ENCODE measurements at places on chromosomes 2 and 18.
A peak's percentile ranks its signal among the peaks of the same experiment; 100 is the strongest.

DNA sequence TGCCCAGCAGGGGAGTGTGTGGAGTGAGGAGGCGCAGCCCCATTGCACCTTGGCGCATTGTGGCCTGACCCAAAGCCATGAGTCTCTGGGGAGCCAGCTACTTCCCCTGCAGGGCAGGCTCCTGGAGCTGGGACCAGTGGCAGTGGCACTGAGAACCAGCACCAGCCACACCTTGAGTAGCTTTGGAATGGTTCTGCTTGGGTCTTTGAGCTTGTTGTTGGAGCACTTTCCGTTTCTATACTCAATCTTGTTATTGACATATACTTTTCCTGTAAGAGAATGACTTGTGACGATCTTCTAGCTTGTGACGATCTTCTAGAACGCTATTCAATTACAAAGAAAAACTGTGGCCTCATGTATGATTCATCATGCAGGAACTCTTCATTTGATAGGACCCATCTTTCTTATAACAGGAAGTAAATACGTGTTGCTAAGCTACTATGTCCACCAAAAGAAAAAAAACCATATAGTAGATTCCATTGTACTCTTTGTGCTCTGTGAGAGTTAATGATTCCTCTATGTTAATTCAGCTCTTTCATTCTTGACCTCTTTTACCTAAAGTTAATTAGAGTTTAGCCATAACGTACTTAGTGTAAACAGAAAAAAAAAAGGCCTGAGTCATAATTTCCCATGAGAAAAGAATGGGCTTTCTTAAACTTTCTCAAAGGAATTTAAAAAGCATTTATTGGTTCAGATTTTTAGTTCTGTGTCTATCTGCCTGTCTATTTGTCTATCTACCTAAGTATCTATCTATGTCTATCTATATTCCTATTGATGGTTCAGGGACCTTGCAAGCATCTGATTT, 113.1 kb downstream of the GATA6 start:
- peak; percentile 84 for DNase-seq

DNA sequence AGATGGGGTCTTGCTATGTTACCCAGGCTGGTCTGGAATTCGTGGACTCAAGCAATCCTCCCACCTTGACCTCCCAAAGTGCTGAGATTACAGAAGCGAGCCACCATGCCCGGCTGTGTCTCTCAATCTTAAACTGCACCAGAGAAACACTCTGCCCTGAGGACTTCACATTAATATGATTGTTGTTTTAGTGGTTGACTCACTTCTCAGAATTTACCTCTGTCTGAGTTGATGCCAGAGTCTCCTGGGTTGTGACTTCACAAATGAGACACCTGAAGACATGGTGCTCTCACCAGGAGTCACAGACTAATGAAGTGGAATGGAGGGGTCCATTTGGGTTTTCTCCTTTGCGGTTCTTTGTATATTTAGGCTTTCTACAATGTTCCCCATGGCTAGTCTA, 61.0 kb upstream of the TGIF1 start:
- no peak for DNase-seq

- no peak for DNase-seq
Observed at GRCh38 chr2:222835143-222835822, 25.6 kb upstream of the ACSL3 start.

- DNase-seq, result no peak
Observed at GRCh38 chr18:60831971-60832370, 459.4 kb upstream of the MC4R start.

- peak; percentile 85 for DNase-seq
Observed at GRCh38 chr2:237178396-237178795, 92.7 kb downstream of the COPS8 start.

- peak; percentile 75 for DNase-seq
Observed at GRCh38 chr2:220469201-220469600, 841.8 kb downstream of the SLC4A3 start.

DNA sequence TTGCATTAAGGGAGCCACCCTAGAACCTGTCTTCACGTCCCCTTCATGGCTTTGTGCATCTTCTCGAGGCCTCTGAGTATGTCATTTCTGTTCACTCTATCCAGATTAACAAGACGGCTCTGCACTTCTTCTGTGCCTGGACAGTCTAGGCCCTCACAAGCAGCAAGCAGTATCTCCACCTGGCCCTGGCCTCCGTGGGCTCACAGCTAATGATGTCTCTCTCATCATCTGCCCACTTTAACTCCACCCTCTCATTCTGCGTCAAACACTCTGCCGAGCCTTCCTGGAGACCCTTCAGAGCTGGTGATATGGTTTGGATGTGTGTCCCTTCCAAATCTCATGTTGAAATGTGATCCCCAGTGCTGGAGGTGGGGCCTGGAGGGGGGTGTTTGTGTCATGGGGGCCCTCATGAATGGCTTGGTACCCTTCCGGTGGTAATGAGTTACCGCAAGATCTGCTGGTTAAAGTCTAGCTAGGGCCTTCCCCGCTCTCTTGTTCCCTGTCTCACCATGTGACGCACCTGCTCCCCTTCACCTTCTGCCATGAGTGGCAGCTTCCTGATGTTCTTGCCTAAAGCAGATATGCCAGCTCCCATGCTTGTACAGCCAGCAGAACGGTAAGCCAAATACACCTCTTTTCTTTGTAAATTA, 132.5 kb upstream of the ID2 start:
- no peak for DNase-seq

- DNase-seq, result no peak
Observed at GRCh38 chr18:61333271-61333745, at the start of gene CDH20. Gene CDH20, plus strand, starts transcription at chr18:61333430.

DNA sequence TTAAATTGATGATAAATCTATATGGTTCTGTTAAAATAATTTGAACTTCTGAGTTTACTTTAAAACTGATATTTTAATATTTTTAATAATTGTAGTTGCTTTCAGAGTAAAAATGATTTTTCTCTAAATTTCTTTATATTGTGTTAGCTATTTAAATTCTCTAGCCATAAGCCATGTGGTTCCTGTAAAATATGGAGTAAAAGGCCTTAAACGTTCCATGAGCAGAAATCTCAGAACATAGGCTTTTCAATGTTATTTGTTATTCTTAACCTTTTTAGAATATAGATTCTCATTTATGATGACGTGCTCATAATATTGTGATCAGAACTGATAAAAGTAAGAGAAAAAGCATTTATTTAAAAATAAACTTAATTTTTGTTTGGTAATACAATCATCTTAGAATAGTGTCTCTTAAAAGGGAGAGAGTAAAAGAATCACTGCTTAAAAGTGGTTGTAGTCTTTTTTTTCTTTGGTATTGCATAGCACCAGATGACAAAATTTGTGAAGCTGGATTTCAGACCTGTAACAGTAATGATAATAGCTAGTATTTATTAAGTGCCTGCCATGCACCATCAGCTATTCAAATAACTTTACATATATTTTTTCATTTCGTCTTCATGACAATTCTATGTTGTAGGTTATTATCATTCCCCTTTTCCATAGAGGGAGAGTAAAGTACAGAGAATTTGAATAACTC, 2.7 kb downstream of the BMPR2 start:
- no peak for DNase-seq

DNA sequence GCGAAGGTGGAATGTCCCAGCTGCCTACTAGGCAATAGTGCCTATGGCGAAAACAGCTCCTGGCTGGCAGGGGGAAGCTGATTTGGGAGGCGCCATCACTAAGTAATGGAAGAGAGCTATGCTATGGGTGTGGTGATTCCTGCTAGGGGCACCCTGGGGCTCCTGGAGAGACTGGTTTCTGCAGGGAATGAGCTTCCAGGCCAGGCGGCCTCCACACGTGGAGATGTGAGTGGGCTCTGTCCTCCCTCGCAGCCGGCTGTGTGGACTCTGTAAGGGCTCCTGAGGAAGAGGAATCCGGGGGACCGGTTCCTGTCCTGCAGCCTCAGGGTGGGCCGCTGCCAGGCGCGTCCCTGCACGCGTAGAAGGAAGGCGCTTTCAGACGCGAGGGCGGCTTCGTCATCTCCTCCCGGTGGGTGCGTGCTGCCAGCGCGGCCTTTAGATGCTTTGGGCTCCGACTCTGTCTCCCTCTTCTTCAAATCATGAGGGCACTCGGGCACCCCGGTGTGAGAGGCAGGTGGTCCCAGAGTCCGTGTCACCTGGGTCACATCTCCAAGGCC, 55.5 kb upstream of the ANKRD62 start:
- DNase-seq, result peak; percentile 25

GRCh38 chr18:50218432-50219197, 23.7 kb upstream of the MYO5B start:
- peak; percentile 14 for DNase-seq

DNA sequence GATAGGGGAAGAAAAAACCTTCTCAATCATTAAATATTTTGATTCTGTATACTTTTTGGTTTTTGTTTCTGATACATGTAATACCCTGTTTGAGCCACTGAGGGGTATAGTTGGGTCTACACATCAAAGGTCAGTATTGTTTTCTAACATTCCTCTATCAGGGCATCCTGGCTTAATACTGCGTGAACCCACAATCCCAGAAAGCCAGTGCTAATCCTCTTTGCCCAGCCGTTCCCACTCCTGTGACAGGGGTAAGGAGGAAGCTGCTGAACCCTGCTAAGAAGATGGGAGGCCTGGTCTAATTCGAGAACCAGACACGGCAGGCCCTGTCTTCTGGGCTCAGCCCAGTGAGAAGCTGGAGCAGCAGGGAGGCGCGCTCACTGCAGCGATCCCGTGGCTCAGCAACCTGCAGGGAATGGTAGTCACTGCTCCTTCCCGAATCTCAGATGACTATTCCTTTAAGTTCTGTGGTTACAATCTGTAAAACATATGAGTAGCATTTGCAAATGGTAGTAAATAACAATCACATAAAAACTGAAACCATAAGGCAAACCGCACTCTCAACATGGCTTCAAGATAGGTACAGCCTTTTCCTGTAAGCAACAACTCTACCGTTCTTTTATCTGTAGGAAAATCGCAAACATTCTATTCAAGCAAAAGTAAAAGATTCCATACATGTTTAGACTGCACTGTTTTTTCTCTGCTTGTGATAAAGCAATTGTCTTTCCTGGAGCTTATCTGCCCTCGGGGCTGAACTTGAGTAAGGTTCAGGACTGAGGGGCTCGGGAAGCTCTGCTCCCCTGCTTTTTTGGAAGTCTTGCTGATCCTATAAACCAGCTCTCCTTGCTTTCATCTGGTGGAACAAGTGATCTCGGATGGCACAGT, 87.0 kb downstream of the EPB41L3 start:
- DNase-seq, result no peak

DNA sequence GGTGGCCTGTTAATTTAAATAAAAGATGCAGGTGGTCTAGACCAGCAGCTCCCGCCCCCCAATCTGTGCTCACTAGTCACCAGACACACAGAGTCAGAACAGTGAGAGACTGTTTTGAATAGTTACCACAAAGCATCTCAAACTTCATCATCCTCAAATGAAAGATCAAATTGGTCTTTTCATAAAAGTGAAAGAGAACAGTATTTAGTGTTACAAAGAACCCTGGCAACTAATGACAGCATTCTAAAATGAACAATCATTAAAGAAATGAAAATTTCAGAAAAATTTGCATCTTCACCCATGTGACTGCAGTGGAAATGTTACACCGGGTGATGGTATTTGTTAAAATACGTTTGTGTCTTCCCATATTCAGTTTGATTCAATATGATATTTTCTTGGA, 65.5 kb upstream of the PMAIP1 start:
- no peak for DNase-seq

DNA sequence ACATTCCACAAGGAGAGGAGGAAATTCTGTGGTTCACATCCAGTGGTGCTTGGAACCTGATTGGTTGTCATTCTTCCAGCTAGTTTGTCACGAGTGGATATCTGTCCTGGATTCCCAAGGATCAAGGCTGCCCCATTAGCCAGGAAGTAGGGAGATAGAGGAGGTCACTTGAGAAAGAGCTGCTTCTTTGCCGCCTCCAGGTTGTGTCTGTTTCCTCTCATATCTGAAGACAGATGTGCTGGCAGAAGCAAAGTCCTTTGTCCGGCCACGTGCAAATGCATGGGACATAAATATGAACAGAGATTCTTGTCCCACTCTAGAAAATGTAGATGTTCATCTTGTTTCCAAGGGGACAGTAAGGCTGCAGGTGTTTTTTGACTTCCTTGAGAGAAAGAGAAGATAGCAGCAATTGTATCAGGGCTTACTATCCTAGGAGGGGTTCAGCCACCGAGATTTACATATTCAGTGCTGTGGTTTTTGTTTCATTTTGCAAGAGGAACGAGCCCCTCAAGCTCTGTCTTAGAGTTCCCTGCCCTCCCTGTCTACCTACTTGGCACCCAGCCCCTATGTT, 174.4 kb downstream of the RPIA start:
- no peak for DNase-seq

DNA sequence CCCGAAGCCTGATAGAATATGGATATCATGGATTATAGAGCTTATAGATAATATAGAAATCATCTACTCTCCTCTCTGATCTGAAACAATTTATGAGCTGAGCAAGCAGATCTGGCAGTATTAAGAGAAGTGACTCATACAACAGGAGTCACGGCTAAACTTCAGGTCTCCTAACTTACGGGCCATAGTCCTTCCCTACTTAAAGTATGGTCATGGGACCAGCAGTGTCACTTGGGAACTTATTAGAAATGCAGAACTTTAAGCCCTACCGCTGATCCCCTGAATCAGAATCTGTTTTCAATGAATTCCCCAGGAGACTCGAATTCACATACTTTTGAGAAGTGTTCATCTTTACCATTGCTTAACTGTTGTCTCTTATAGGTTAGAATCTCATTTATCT, 195.7 kb upstream of the FANCL start:
- no peak for DNase-seq

DNA sequence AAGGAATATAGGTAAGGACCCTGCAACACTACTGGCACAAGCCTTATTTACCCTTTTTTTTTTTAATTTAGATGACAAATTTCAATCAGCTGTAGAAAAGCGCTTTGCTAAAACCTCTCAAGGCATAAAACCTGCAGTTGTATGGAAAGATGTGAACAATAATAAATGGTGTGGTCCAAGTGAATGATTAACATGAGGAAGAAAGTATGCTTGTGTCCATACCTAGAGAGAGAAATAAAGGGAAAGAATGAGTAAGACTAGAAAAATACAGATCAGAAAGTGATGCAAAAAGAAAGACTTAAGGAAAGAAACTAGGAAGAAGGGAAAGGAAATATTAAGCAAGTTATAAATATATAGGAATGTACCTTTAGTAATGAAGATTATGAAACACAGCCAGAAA, 119.2 kb upstream of the SCN7A start:
- DNase-seq, result no peak

DNA sequence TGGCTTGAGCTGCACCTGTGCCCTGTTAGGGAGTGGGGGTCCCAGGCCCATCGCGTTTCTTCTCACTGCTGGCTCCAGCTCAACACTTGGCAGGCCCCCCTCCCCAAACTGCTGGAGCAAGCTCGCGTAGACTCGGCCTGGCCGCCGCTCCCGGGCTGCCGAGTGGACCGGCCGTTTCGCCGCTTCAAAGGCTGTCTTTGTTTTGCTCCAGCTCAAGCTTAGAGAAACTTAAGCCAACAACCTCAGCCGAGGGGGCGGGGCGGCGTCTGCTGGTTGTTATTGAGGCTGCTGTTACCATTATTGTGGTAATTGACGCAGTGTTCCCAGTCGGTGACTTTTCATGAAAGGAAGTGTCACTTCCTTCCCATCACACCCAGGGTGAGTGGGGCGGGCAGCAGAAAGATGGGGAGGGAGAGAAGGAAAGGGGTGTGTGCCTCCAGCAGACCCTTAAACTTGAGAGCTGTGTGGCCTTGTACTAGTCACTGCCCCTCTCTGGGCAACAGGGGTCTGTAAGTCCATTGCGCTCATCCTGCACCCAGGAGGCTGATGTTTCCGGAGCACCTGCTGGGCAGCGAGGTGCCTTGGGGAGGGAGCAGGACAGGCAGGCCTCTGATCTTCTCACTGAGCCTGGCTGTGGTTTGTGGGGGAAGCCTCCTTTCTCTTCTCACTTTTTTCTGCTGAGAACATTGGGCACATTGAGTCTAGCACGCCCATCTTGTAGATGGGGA, 2.1 kb downstream of the ARID5A start:
- DNase-seq, result no peak
